ENCODE measurements at places on chromosomes 1 and 21. TPM values are rescaled to one million over a fixed set of nuclear protein-coding genes. Genes with fewer than 3 reads are reported as not detected.

DNA sequence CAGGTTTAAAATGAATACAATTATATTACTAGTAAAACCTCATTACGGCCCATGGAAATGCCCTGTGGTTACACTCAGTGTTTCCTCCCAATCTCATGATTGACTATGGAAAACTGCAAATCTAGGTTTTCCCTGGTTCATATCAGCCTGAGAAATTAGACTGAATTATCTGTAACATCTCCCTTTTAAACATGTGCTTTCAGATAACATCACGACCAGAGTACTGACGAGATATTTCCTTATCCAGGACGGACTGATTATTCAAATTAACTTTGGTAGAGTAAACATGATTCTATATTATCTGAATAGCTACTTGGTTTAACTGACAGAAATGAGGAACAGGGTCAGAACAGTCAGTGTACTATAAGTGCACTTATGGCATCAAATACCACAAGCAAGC lies 82.3 kb downstream of the RGS7 start:
- no peak for DNase-seq

DNA sequence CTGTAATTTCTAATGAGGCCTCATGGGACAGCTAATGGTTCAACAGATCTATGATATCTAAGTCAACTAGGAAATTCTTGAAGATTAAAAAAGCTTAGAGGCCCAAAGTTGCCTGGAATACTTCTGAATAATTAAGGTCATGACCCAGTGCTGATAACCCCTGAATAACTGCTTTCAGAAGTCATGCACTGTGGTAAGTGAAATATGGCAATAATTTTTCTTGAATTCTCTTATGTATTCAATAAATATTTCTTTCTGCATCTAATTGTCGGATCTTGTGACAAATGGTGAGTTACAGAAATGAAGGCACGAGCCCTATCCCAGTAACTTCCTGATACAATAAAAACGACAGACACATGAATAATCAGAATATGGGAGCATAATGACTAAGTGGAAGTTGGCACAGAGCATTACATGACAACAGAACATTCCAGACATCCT lies 219.3 kb upstream of the GREM2 start:
- DNase-seq, result no peak

DNA sequence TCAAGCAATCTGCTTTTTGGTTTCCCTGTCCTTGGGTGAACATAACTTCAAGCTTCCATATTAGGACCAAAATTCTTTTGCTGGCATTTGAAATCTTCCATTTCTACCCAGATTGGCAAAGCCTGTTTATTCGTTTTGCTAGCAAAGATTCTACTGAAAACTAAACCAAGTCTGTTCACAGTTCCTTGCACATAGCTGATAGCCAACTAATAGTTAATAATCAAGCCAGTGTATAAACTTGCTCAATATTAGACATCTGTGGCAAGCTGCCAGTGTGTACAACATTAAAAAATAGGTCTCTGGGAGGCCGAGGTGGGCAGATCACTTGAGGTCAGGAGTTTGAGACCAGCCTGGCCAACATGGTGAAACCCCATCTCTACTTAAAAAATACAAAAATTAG lies 6.3 kb downstream of the APP start:
- DNase-seq, result no peak

- no peak for DNase-seq
Measured at GRCh38 chr1:18015719-18016118, 91.9 kb upstream of the IGSF21 start.

- DNase-seq, result no peak
Measured at GRCh38 chr1:8371372-8371991, 53.6 kb downstream of the SLC45A1 start.

GRCh38 chr1:48016515-48016914 lies 19.3 kb upstream of the TRABD2B start:
- no peak for DNase-seq

Gene CCDC185
- total RNA-seq, result not detected

Gene ZSWIM5
- 2.7 TPM for total RNA-seq

Gene MMP23B
- total RNA-seq, result 1.6 TPM

Gene FAM72C
- not detected for total RNA-seq
